ENCODE measurements at places on chromosomes 16 and 17. TPM values are rescaled to one million over a fixed set of nuclear protein-coding genes. Genes with fewer than 3 reads are reported as not detected.

The CTRL gene
- 0.33 TPM for total RNA-seq

The CLEC10A gene
- total RNA-seq = not detected

The CDK5R1 gene
- total RNA-seq = 0.83 TPM

The ACOX1 gene
- 54.4 TPM for total RNA-seq

The TPPP3 gene
- total RNA-seq = 1.0 TPM

The WNT3 gene
- total RNA-seq = 1.2 TPM

The TNK1 gene
- total RNA-seq = 0.73 TPM

The ITGAX gene
- 0.17 TPM for total RNA-seq

The CPPED1 gene
- total RNA-seq = 6.1 TPM

The MSLN gene
- 0.17 TPM for total RNA-seq

The NPIPB9 gene
- 3.2 TPM for total RNA-seq

The IKZF3 gene
- total RNA-seq = not detected

The MRPL58 gene
- total RNA-seq = 46.1 TPM

The HSPB9 gene
- not detected for total RNA-seq

The CDC6 gene
- total RNA-seq = 9.0 TPM

The PRRT2 gene
- 6.0 TPM for total RNA-seq

The CSH2 gene
- total RNA-seq = not detected

The DNAAF8 gene
- 0.29 TPM for total RNA-seq

The TBC1D3E gene
- not detected for total RNA-seq

The SHISA9 gene
- under 0.01 TPM for total RNA-seq

The PPY gene
- not detected for total RNA-seq

The TBC1D3K gene
- not detected for total RNA-seq

The GGT6 gene
- not detected for total RNA-seq

The TNP2 gene
- total RNA-seq = not detected

The SSTR5 gene
- total RNA-seq = not detected

The QRICH2 gene
- 5.1 TPM for total RNA-seq

The KRT9 gene
- total RNA-seq = not detected

The NPIPA8 gene
- total RNA-seq = not detected

The RASD1 gene
- total RNA-seq = 1.2 TPM

The CEP131 gene
- 10.8 TPM for total RNA-seq

The YBX2 gene
- 0.29 TPM for total RNA-seq

The CCL8 gene
- total RNA-seq = 1.2 TPM
